ENCODE measurements at places on chromosomes 5 and 9.

DNA sequence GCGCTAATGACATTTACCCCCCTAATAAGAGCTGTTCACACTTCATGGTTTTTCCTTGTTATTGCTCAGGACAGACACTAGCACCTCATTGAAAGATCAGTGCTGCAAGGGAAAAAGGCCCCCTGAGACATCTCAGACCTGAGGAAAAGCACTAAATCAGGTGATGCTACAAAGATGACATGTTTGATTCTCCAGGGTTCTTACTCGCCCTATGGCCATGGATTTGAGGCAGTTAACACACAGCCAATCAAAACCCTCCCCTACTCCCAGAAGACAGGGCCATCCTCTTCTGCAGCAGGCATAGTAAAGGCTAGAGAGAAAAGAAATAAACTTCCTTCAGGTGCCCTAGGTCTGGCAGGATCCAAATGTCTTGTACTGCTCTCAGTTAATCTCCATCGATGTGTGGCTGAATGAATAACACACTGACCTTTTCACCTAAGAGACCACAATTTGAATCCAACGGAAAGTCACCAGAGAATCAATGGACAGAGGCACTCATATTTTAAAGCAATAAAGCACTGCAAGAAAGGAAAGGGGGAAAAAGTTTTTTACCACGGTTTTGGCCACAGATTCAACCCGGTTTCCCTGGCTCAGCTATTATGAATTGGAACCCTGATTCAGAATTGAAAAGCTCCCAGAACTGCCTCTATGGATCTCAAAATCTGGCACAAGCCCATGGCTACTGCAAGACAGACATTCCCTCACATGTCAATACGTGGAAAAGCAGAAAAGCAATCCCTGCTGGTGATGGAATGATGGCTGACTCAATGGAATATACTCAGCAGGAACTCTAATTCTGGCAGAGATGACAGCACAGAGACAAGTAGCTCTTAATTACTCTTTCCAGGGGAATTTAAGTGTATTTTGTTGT, 329.5 kb downstream of the BNC2 start:
- DNase-seq: no peak

- no peak for DNase-seq
Observed at GRCh38 chr5:14174230-14174636, 31.1 kb downstream of the TRIO start.

DNA sequence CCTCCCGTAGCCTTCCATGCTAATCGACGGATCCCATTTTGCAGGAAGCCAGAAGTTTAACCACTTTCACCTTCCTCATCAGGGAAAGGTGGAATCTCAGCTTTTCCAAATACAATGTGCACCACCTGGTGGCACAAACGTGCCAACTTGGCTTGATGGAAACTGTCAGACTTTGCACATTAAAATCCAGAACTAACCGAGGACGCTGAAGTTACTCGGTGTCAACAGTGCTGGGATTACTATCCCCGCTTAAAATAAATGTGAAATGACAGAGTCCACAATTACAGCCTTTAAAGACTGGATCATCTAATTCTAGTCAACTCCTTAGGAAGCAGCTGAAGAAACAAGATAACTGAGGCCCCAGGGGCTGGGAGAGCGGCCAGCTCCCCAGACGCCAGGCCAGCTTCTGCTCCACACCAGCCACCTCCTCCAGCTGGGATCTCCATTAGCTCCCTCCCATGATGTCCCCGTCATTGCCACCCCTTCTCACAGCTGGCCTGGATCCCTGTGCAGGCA, 50.1 kb upstream of the RETREG1 start:
- DNase-seq: no peak

DNA sequence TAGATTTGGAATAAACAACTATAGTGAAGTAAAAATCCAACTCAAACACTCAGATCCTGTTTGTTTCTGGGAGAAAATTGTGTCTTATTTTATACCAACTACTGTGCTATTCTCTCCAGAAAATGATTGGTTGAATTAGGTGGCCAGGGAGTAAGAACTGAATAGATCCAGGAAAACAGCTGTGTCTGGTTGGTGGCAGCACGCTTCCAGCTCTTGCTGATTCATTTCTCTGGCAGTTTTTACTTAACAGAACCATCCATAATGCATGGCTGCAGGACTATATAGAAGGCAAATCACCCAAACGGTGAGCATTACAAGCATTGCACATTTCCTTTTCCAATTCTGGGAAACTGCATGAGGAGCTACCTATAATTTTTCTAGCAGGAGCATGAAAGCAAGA, 29.5 kb downstream of the DMAC1 start:
- no peak for DNase-seq

DNA sequence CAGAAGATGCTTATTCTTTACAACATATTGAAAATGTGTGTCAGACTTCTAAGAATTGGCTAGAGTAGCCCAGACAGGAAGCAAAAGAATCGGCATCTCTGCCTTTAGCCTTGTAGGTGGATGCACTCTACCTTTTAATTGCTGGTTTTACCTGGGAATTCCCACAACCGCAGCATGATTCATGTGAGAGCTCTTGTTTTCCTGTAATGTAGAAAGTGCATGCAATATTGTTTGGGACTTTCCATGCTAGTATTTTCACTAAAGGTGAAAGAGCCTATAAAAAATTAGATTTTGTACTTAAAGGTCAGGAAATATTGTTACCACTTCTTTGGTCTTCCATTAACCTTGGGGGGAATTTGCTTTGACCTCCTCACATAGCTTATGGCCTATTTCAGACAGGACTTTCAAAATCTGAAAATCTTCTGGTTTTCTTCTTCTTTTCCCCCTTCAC, 89.8 kb downstream of the NTRK2 start:
- peak; percentile 73 for DNase-seq

- no peak for DNase-seq
Observed at GRCh38 chr5:42982107-42982622, 58.0 kb downstream of the ANXA2R start.

DNA sequence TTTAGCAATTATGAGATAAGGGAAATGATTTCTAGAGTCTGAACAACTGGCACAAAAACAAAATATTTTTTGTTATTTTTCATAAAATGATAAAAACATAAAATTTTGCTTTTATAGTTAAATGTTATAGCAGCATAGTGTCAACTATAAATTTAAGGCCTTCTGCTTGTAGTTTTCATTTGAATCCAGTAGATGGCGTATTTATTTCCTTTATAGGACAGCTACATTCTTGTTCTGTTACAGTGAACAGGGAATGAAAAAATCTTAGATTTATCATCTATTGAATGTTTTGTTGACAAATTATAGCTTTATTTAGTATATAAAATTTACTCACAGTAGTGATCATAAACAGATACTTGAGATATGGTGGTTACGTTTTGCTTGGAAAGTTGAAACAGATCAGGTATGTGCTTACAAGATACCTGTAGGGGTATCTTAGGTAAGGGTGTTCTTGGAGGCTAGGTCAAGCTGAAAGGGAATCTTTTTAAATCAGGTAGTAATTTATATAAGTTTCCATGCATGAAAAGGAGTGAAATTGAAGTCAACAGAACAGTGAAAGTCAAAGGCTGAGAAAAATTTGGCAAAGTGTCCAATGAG, 239.3 kb upstream of the GRIN3A start:
- DNase-seq: no peak

GRCh38 chr5:45252978-45253377, 443.2 kb downstream of the HCN1 start:
- DNase-seq: no peak

GRCh38 chr9:126599047-126599650, 14.6 kb upstream of the LMX1B start:
- no peak for DNase-seq

- no peak for DNase-seq
Observed at GRCh38 chr5:43482490-43483297, 971 bp downstream of the TMEM267 start.

Measured in GM12864 (cell line).